Large intestine (tissue), 12 donors: ENCODE measurements at places on chromosomes 7 and 10.

DNA sequence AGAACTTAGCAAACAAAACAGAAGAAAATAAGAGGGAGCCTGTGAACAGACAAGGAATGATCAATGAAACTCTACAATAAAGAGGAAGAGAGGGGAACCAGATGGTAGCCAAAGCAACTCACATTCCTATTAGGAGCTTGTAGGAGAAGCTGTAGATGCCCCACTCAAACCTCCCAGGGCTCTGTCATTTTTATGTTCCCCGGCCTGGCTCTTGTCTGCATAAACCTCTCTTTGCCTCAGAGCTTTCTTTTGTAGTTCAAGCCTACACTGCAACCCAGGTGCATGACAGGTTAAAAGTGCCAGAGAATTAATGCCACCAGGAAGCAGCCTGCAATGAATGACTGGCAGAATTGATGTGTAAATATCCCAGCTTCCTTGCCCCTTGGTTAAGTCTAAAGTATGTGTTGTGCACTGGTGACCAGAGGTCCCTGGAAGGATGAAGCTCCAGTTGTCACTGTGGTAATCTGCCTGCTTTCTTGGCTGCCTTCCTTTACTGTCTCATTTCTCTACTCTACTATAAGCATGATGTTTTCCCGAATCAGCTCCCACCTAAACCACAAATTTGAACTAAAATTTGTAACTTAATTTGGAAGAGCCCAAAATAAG is 40.4 kb downstream of the HDAC9 start:
- DNase-seq: no peak

DNA sequence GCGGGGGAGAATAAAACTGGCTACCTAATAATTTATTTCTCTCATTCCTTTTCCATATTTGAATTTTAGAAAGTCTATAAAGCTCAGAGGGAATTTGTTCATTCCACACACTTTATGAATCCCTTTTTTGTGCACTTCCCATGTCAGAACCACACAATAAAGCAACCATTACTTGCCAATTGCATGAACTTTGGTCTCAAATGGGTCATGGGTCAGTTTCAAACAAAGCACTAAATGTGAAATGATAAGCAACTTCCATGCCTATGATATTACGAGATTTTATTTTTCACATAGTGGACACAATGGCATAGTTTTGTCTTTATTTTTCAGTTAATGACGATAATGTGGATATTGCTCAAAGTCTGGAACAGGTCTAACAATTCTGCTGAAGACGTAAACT is 18.6 kb upstream of the RELN start:
- DNase-seq: no peak

- peak; percentile 57 for DNase-seq
Observed at GRCh38 chr7:151010307-151011096, 13.8 kb downstream of the ATG9B start.

DNA sequence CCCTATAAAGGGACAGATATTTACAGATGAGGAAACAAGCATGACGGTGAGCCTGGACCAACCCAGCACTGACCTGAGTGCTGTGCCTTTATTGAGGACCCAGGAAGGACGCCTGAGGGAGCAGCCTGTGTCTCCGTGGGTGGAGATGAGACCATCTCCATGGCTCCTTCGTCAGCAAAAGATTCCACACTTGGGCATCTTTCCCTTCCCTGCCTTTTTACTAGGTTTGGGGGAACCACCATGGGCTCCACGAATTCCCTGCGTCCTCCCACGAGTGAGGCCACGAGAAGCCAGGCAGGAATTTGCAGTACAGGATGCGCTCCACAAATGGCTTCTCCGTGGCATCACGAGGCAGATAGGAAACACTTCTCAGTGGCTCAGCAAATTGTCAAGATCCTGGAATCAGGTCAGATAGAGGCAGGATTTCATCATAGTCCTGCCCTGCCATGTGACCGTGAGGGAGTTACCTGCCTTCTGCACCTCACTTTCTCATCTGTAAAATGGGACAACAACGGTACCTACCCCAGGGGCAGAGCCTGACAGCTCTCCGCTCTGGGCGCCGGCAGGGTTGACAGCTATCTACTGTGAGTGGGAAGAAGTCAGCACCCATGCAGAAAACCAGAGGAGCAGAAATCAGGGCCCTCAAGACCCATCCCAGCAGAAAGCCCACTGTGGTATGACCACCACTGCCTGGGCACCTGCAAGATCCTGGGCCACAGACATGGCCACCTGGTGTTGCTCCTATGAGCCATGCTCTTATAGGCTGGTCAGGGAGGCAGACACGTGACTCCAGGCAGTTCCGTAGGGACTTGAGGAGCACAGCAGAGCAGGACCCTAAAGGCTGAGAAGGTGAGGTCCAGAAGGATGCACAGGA is 80.1 kb downstream of the GRID1 start:
- DNase-seq: no peak

GRCh38 chr10:75228834-75229233 is 6.9 kb downstream of the COMTD1 start:
- no peak for DNase-seq

DNA sequence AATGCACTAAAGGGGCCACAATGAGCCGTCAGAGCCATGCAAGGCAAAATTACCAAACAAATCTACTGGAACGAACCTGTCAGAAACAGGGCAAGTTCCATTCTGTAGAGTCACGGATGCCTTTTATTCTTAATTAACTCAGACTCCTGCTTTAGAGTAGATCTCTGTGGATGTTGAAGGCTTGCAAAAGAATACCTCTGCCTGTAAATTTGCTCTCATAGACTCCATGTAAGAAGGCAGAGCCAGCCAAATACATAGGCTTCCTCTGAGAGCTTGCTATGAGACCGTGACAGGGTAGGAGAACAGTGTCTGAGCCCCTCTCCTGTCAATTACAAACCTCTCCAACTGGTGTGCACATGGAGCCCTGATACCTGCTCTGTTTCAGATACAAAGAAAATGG is 787.9 kb upstream of the POM121L12 start:
- no peak for DNase-seq

DNA sequence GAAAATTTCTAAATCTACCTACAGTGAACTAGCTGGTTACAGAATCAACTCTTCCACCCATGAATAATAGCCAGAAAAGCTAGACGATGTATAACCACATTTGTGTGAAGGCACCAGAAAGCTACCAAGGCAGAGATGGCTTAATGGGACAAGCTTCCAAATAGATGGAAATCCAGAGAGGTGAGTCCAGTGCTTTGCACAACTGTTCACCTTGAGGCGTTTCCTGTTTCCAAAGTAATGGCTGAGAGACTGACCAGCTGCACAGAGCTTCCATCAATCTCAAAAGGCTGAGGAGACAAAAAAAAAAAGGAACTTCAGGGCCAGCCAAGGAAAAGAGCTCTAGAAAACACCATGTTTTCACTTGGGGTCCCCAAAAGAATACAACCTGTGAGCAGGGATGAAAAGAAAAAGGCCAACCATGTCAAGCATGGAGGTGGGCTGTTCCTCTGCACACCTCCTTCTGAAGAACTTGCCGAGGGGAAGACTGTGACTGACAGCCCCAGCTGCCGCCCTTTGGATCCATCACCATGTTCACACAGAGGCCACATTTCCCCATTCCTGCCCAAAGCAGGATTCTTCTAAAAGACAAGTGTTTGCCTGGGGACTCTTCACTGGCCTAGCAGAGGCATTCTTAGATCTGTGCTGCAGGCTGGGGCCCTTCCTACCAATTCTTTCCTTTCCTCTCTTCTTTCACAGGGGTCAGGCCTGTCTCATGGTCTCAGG is 72.9 kb downstream of the ARHGAP21 start:
- DNase-seq: no peak

DNA sequence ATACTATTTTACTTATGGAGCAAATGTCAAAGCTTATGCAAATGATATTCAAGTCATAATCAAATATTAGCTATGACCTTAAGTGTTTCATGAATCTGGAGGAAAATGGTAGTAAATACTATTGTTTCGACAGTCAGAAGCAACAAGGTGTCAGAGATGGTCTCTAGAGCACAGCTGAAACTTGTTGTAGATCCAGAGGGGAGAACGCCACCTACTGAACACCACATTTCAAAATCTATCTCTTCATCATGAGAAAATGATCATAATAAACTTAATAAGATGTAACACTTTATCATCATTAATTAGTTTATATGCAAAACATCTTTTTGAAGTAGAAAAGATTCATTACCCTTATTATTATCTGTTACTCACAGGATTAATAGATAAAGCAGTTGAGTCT is 418.7 kb downstream of the GATA3 start:
- DNase-seq: no peak

- DNase-seq: no peak
Observed at GRCh38 chr10:28548781-28549498, 16.0 kb downstream of the WAC start.

DNA sequence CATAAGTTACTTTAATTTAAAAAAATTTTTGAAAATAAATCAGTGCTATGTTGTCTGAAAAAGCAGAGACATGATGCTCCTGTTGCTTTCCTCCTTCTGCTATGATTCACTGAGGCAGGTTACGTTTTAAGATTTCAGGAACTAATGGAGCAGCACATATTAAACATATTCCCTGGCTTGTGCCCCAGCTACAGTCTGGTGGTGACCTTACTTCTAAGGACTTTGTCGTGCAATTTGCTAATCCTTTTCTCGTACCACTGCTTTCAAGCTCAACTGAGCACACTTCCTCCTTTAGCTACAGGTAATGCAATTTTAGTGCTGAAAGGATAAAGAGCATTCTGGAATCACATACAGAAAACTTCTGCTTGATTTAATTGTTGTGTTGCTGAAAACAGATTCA is 16.2 kb upstream of the PRR15 start:
- DNase-seq: no peak

DNA sequence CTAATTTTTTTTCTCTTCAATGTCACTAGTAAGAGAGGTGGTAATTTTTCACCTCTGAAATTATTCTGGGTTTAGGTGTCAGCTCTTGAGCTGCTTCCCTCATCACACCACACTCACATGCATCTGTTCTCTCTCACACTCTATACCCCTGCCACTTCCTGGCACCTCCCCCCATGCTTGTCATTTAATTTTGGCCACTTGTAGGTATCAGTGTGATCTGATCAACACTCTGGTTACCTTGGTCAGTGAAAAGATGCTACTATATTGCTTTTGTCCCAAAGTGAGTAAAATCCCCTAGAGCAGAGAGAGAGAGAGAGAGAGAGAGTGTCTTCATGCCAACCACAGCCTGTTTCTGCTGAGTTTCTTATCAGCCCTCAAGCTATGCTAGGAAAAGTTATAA is 42.5 kb downstream of the STK17A start:
- DNase-seq: peak; percentile 9

- DNase-seq: no peak
Observed at GRCh38 chr7:135109562-135109961, 38.3 kb upstream of the TMEM140 start.
